Kidney epithelial cell (primary cell): ENCODE measurements at places on chromosomes 3 and 15. TPM values are rescaled to one million over a fixed set of nuclear protein-coding genes. Genes with fewer than 3 reads are reported as not detected.

DNA sequence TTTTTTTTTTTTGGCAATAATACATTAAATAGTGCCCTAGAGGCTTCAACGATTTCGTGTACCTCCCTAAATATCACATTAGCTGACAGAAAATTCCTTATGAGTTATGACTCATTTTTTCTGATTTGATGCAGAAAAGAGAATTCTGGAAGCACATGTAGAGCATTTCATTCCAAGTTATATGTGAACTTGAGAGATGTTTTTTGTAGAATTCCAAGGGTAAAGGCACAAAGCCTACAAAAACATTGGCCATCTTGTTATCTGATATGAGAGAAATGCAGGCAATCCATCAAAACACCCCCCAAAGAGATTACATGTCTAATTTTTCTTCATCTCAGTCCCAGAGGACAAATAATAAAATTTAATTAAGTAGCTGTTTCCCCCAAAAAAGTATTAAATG lies 6.7 kb upstream of the PFN2 start:
- no peak for DNase-seq

DNA sequence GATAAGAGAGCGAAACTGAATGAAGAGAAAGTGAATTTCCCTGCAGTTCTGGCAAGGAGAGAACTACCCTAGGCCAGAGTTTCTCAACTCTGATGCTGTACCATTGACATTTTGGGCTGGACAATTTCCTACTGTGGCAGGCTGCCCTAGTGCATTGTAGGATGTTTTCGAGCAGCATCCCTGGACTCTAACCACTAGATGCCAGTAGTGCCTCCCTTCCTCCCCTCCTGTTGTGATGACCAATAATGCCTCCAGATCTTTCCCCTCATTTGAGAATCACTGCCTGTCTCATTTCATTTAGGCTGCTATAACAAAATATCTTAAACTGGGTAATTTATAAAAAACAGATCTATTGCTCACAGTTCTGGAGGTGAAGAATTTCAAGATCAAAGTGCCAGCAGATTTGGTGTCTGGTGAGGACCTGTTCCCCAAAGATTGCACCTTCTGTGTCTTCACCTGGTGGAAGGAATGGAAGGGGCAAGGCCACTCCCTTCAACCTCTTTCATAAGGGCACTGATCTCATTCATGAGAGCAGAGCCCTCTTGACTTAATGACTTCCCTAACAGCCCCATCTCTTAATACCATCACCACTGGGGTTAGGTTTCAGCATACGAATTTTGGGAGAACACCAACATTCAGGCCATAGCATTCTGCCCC lies 188.9 kb upstream of the MEIS2 start:
- DNase-seq, result no peak

GRCh38 chr15:81819924-81820635 lies 225.7 kb downstream of the MEX3B start:
- DNase-seq, result no peak

DNA sequence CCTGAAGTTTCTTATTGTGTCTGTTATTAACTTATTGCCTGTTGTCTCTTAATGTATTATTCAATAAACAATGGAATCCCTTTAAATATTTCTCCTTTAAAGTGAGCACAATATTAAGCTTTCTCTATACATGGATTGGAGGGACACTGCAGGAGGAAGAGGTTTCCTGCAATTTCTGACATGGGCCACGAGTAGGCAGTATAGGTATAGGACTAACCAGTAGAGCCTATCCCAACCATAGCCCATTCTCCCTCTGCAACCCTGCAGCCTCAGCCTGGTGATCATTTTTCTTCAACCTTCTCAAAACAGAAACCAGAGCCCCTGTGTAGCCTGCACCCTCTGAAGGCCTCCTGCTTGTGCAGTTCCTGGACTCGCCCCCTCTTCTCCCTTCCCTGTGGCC lies 124.8 kb downstream of the NEK10 start:
- no peak for DNase-seq

CRYGS gene
- total RNA-seq, result 1.8 and 2.7 TPM in 2 replicates
